ENCODE measurements at places on chromosomes 1 and 21. TPM values are rescaled to one million over a fixed set of nuclear protein-coding genes. Genes with fewer than 3 reads are reported as not detected.

DNA sequence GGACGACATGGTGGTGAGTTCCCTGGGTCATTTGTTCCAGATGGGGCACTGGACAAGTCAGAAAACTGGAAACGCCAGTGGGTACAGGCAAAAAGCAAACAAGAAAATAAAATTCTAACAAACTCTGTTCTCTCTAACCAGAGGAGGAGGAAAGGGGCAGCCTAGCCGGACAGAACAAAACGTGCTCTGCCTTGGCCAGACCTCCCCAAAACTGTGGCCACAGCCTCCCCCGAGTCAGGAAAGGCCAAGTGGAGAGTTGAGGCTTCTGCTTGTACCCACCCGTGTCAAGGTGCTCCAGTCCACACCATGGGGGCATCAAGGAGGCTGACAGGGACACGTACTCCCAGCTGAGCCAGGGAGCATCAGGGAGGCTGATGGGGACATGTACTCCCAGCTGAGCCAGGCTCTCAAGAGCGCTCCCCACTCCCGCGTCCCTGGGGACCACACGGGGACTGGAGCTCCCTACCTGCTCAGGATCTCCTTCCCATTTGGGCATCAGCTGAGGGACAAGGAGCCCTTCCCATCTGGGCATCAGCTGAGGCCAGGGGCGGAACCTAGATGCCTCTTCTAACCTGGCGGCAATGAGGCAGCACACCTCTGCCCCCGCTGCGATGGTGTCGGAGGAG lies 154.8 kb upstream of the COL6A1 start:
- DNase-seq, result no peak

DNA sequence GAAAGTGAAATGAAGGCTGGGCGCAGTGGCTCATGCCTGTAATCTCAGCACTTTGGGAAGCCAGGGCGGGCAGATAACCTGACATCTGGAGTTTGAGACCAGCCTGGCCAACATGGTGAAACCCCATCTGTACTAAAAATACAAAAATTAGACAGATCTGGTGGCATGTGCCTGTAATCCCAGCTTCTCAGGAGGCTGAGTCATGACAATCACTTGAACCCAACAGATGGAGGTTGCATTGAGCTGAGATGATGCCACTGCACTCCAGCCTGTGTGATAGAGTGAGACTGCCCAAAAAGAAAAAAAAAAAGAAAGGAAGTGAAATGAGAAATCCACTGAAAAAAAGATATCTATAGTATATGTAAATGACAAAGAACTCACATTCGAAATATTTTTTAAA lies 439.9 kb downstream of the DISC1 start:
- no peak for DNase-seq

DNA sequence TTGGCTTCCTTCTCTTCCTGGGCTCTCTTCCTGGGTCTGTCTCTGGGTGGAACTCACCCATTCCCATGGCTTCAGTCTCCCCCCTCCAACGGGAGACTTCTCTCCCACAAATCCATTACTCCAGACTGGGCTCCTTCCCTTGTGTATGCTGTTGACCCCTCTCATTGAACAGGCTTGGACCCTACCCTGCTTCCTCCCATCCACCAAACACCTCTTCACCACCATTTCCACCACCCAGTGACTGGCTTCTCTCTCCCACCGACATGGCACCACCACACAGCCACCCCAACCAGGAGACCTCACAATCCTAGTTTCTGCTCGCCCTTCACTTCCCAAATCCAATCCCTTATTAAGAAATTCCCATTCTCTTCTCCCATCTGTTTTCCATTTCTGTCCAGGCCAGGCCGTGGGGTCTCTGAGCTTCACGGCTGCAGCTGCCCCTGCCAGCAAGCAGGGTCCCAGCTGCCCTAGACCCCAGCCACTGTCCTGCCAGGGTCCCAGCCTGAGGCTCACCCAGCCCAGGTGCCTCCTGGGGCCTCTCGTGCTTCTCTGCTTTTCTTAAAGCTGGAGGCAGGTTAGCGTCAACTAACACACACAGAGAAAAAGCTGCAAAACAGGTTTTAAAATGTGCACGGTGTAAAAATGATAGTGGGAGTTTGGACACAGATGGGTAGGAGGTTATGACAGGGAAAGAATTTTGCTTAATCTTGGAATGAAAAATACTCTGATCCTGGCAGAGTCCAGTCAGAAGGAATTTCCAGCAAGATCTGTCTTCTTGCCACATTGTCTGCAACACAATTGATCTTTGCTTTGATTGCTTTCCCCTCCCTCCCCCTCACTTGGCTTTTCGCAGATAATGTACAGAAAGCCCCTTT lies 383.8 kb upstream of the VAMP3 start:
- DNase-seq, result no peak

- DNase-seq, result no peak
Measured at GRCh38 chr1:171610385-171610784, 11.7 kb upstream of the MYOCOS start.

- DNase-seq, result no peak
Measured at GRCh38 chr1:145997016-145997717, 788 bp upstream of the TXNIP start.

DNA sequence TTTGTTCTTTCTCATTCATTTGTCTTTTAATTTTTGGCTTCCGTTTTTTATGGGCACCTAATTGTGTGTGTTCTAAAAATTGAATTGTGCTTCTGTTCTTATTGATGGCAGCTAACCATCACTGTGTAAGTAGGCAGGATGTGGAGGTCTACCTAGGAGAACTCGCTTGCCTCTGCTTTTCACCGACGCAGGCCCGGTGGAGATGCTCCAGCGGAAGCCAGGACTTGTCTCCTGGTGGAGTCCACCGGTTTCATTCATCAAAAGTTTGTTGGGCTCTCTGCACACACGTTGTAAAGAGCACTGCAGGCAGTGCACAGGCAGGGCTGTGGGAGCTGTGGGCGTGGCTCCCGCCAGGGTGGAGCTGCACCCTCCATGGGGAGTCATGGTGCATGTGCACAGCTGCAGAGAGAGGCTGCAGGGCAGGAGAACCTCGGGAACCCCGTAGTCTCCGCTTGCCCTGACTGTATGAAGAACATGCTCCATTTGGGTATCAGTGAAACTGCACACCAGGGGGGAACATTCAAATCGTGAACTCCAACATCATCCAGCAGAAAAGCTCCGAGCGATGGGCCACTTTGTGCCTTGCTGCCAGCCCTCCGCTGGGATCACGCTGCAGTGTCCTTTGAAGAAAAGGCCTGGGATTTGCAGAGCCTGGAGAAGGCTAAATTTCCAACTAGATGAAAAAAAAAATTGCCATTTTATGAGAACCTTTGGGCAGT lies 6.0 kb upstream of the C1orf174 start:
- DNase-seq, result no peak

DNA sequence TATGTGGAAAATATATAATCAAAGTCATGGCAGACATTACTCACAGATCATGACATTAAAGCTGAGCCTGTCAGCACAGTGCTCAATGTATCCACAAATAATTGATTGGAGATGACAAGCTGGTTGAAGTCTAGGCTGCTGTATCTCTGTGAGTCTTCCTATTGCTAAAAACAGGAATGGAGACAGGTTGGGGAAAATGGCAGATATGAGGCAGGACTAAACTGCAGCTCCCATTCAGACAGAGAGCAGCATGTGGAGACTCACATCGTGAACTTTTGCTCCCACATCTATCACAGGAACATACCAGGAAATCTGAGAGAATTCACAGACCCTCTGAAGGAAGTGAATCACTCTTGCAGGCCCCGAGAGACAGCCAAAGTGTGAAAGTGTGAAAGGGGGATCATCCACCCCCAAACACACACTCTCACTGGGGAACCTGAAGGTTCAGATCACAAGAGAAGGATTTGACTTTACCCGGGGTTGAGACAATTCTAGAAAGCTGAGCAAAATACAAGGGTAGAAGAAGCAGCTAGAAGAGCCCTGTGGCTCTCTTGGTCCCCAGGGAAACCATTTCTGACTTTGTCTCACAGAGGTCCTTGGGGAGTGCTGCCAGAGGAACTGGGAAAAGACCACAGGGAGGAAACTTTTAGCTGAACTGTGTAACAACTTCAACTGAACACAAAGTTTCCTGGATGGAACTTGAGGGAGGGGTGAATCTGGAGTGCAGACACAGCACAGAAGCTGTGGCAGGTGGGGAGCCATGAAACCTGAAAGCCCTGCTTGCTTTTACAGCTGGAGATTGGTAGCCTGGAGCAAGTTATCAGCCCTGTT lies 173.4 kb downstream of the S1PR1 start:
- peak; percentile 55 for DNase-seq

GRCh38 chr1:42004860-42005259 lies 86.1 kb upstream of the HIVEP3 start:
- DNase-seq, result no peak

DNA sequence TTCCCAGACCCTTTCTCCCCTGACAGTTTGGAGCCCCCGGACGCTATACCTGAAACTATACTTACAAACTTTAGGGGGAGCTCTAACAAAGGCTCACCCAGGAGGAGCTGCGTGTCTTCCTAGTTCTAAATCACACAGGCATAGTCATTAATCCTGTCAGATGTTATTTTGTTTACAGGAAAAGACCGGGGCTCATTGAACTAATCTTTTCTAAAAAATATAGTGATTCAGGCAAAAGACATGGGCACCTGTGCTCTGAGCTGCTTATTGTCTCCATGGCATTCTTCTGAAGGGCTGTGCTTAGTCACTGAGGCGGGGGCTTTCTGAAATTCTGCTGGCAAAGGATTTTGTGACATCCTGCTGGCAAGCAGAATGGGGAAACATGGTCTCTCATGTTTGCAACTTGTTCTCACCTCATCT lies 1577.0 kb downstream of the NCAM2 start:
- DNase-seq, result peak; percentile 31

GRCh38 chr1:209266590-209267205 lies 316.8 kb upstream of the CAMK1G start:
- no peak for DNase-seq

DNA sequence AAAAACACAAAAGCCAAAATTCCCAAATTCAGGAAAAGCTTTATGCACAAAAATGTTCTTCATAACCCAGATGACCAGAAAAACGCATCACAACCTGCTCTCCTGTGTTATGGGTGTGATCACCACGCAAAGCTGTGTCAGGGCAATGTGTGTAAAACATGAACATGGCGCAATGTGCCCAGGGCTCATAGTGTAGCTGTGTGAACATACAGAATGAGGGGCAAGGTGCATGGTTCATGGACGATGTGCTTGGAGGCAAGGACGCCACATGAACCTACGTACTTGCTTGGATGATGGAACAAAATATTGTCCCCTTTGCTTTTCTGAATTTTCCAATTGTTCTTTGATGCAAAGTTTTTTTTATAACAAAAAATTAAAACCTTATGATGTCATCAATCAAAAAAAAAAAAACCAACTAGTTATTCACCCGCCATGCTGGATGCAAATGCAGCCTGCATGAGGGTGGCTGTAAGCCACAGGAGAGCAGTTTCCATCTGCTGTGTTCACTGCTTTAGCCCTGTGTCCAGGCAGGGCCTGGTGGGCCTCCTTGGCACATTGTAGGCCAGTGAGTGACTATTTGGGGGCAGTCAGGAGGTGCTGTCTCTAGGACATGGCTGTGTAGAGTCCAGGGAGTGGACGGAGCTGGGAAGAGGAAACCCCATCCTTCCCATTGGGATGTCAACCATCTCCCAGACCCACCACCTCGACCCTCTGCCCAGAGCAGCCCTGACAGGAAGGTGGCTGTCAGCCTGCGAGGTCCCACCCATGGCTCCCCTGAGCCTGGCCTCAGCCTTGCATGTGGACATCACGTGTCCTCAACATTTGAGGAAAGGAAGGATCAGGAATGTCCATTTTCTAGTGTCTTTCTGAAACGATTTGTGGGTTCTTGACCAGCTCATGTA lies 13.6 kb downstream of the KRTAP10-1 start:
- DNase-seq, result no peak

- DNase-seq, result no peak
Measured at GRCh38 chr1:69073176-69073575, 494.5 kb upstream of the LRRC7 start.

DNA sequence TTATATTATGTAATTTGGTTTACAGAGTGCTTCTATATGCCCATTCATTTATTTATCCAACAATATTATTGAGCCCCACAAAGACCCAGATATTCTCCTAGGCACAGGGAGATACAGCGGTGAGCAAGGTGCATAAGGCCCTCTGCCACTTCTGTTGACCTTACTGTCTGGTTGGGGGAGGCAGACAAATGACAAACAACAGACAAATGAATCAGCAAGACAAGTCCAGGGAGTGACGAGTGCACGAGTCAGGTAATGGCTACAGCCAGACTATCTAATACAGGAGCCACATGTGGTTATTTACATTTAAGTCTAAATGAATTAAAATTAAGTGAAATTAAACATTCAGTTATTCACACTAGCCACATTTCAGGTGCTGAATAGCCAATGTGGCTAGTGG lies 22.0 kb upstream of the BCAR3 start:
- DNase-seq, result no peak

Gene HTR6
- total RNA-seq, result not detected

Gene CHIT1
- not detected for total RNA-seq

Gene NID1
- 321 TPM for total RNA-seq

Gene CHIA
- total RNA-seq, result not detected

Gene VWA5B1
- total RNA-seq, result not detected

Gene HCRTR1
- 0.58 TPM for total RNA-seq

Measured in glomerular endothelial cell (primary cell).